Cerebellar nuclear complex (tissue), 1 donor: ENCODE measurements at places on chromosomes 1 and 21.

DNA sequence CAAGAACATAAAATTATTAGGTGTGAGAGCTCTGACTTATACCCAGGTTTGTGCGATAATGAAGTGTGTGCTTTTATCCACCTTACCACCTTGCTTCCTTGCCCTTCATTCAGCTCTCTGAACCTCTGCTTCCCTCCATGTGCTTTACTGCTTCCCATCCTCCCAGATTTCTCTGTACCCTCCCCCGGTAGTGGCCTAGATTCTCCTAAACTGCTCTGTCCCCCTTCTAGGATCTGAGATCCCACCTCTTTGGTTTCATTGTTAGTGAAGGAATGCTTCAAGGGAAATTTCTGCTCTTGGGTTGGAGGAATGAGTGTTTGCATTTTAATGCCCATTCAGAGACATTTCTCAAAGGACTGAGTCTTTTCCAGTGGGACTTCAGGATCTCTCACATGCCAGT lies 159.5 kb downstream of the ST6GALNAC3 start:
- no peak for DNase-seq

- no peak for DNase-seq
These were observed 459.8 kb downstream of the KCNT2 start for GRCh38 chr1:196148367-196148970.

DNA sequence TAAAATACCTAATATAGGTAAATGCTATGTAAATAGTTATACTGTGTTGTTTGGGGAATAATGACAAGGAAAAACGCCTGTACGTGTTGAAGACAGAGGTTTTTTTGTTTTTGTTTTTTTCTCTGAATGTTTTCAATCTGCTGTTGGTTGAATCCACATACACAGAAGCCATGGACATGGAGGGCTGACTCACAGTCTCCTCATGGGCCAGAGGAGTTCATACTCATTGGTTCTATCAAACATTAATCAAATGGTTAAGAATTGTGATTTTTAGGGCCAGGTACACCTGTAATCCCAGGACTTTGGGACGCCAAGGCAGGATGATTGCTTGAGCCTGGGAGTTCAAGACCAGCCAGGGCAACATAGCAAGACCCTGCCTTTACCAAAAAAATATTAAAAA lies 20.5 kb downstream of the MIER1 start:
- DNase-seq: no peak

DNA sequence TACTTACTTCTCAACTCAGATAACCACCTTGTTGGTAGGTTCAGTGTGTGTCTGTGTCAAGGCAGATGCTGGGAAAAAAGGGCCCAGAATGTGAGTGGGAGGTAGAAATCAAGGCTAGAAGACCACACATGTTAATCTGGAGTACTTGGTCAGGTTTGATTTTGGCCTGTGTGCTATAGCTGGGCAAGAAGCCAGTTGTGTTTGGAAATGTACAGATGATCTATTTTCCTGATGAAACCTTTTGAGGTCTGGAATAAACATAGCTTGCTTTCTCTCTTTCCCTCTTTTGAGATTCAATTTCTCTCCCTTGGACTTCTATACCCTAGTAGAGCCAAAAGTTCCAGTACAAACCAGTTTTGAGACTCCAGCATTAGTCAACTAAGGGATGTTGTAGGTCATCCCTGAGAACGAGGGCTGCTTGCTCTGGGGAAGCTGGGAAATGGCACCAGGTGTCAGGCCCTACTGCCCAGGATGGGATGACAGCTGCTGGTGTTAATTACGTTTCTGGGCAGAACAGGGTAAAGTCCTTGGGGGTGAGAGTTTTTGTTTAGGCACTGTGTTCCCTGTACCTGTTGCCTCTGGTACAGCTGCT lies 15.8 kb downstream of the MAPKAPK2 start:
- no peak for DNase-seq

- DNase-seq: no peak
These were observed 79.7 kb upstream of the SLC2A1 start for GRCh38 chr1:43038232-43038935.

DNA sequence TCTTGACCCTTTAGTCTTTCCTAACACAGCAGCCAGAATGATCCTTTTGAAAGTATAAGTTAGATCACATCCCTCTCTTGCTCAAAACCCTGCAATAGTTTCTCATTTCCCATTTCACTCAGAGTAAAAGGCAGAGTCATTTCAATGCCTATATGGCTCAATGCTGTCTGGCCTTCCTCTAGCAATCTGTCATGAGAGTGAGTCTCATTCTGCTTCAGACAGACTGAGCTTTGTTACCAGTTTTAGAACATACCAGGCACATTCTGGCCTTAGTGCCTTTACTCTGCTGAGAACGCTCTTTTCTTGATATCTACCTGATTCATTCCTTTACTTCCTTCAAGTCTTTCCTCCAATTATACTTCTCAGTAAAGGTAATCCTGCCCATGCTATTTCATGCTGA lies 372.8 kb upstream of the PKN2 start:
- no peak for DNase-seq
